ENCODE measurements at places on chromosomes 7 and 10. TPM values are rescaled to one million over a fixed set of nuclear protein-coding genes. Genes with fewer than 3 reads are reported as not detected.

The ACTA2 gene
- 87.2 TPM for total RNA-seq

The PYROXD2 gene
- total RNA-seq, result 26.7 TPM

The ADAM12 gene
- 40.8 TPM for total RNA-seq

The DNAJC2 gene
- total RNA-seq, result 26.1 TPM

The GIMAP5 gene
- under 0.01 TPM for total RNA-seq

The CABCOCO1 gene
- total RNA-seq, result 0.44 TPM

The ADRA2A gene
- 2.0 TPM for total RNA-seq

The LGI1 gene
- total RNA-seq, result not detected

The CPA2 gene
- total RNA-seq, result not detected

The NPM3 gene
- 156 TPM for total RNA-seq
